ENCODE measurements at places on chromosomes 12 and 14.

DNA sequence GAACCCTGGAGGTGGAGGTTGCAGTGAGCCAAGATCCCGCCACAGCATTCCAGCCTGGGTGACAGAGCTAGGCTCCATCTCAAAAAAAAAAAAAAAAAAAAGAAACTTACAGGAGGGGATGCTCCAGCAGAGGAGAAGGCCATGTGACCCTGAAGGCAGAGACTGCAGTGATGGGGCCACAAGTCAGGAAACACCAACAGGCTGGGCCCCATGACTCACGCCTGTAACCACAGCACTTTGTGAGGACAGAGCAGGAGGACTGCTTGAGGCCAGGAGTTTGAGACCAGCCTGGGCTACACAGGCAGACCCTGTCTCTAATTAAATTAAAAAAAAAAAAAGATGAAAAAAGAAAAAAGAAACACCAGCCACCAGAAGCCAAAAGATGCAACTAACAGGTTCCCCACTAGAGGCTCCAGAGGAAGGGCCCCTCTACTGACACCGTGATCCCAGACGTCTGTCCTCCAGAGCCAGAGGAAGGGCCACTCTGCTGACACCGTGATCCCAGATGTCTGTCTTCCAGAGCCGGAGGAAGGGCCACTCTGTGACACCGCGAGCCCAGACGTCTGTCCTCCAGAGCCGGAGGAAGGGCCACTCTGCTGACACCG, 9.1 kb upstream of the GLT1D1 start:
- DNase-seq, result no peak

GRCh38 chr12:109393437-109394345, 46.0 kb downstream of the MYO1H start:
- peak; percentile 58 for DNase-seq

- DNase-seq, result no peak
These were observed 2.0 kb upstream of the ACTN1 start for GRCh38 chr14:68981139-68981538.

DNA sequence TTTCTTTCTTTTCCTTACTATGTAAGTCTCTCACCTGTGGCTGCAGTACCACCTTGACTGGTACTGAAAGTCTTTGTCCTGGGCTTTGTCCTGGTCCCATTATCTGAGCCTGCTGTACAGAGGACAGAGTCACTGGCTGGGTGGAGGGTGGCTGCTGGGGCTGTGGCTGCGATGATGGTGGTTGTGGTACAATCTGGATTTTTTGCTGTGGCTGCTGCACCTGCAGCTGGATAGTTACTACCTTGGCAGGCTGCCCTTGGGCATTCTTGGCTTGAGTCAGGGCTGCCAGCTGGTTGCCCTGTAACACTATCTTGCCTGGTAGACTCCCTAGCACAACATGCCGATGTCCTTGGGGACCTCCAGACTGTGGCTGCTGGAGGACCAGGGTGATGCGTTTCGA, 27.0 kb downstream of the CHD8 start:
- peak; percentile 21 for DNase-seq

- DNase-seq, result no peak
These were observed 73.8 kb downstream of the RASSF8 start for GRCh38 chr12:26032290-26032689.

GRCh38 chr14:65177551-65177950, 75.2 kb upstream of the MAX start:
- DNase-seq, result no peak

DNA sequence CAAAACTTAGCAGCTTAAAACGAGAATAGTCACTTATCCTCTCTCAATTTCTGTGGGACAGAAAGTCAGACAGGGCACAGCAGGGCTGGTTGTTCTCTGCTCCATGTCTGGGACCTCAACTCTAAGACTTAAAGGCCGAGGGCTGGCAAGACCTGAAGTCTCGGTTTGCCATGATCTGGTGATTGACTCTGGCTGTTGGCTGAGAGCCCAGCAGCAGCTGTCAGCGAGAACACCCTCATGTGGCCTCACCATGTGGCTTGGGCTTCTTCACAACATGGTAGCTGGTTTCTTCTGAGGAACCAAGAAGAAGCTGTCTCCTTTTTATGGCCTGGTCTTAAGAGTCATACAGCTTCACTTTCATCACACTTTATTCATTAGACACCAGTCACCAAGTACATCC, 1.7 kb upstream of the VASH1 start:
- no peak for DNase-seq

Measured in astrocyte of the spinal cord (primary cell).